ENCODE measurements at places on chromosomes 13 and 19. TPM values are rescaled to one million over a fixed set of nuclear protein-coding genes. Genes with fewer than 3 reads are reported as not detected.

The GRK1 gene
- total RNA-seq = not detected

DNA sequence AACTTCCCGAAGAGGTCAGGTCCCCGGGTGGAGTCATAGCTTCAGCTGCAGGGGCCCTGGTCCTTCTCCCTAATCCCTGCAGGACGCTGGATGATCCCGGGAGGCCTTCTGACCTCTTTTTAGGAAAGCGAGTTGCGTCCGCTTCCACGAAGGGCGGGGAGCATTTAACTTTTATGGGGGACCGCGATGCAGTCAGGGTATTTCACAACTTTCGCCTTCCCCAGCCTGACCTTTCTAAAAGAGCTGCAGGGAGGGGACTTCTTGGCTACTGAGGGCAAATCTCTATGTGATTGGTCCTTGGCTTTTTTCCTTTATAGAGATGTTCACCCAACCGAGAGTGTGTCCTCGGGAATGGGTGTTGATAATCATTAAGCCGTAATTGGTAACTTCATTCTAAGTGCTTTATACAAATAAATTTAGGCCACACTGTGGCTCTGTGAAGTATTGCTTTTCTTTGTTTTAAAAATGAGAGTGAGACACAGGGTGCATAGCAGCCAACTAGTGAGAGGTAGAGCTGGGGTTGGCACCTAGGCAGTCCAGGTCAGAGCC, 778 bp downstream of the ZNF230 start:
- DNase-seq = peak; percentile 11

DNA sequence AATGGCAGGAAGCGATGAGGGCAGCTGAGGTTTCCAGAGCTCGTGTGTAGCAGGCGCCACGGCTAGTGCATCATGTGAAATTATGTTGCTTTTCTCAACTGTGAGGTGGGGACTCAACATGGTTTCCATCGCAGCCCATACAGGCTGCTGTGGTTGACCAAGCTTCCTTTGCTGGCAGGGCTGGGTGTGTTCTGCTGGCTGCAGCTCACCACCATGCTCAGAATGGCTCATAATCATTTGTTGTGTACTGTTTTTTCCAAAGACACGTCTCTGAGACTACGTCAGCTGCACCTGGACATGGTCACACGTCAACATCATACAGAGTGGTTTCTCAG, 16.1 kb upstream of the RASA3 start:
- DNase-seq = no peak

The LRRC8E gene
- 5.2 TPM for total RNA-seq

DNA sequence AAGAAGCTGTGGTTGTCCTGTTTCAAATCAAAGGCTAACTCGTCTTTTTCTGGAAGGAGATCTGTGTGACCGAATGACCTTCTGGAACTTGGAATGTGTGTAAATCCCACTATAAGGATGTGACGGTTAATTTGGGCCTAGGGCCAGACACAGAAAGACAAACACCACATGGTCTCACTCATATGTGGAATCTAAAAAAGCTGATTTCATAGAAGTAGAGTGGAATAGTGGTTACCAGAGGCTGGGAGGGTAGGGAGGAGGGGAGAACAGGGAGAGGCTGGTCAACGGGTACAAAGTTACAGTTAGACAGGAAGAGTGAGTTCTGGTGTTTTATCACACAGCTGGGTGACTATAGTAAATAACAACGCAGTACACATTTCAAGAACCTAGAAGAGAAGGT, 39.3 kb upstream of the RGCC start:
- peak; percentile 38 for DNase-seq

The F10 gene
- 2.7 TPM for total RNA-seq
